Renal cortical epithelial cell (primary cell): ENCODE measurements at places on chromosomes 1 and 21. TPM values are rescaled to one million over a fixed set of nuclear protein-coding genes. Genes with fewer than 3 reads are reported as not detected.

The ANXA9 gene
- 0.30 and 1.6 TPM in 2 replicates for total RNA-seq

The TRIM17 gene
- 0.69 and 1.5 TPM in 2 replicates for total RNA-seq

The IL10RB gene
- total RNA-seq, result 36.1 and 41.3 TPM in 2 replicates

The IPO9 gene
- 15.6 and 31.5 TPM in 2 replicates for total RNA-seq

The CLCA4 gene
- not detected in 2 replicates for total RNA-seq
